ENCODE measurements at places on chromosomes 2 and 18.

- DNase-seq = no peak
Observed at GRCh38 chr2:38537937-38538525, 64.7 kb downstream of the HNRNPLL start.

DNA sequence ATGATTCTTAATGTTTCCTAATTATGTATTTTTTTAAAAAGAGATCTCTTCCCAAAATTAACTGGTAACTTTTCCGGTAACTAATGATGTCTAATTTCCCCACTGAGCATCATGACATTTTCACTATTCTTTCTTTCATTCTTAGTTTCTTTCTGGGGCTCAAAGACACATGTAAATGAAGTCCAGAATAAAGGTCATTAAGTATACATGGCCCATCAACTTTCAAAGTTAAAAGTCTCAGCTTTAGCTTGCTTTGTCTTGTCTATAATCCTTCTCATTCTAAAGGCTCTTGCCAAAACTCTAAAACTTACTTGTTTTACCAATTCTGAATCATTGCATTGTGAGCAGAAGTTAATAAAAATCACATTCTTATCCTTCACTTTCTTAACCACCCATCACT lies 53.6 kb downstream of the ASXL2 start:
- DNase-seq = no peak

GRCh38 chr18:49863769-49864621 lies 50.7 kb upstream of the ACAA2 start:
- DNase-seq = no peak

- DNase-seq = no peak
Observed at GRCh38 chr2:141186413-141187074, 944.3 kb downstream of the LRP1B start.

- DNase-seq = no peak
Observed at GRCh38 chr2:231960810-231961348, 634 bp upstream of the DIS3L2 start.
